Upper lobe of right lung (tissue), 1 donor: ENCODE measurements at places on chromosomes 12 and 14. TPM values are rescaled to one million over a fixed set of nuclear protein-coding genes. Genes with fewer than 3 reads are reported as not detected.
A peak's percentile ranks its signal among the peaks of the same experiment; 100 is the strongest.

The GUCY2C gene
- not detected for total RNA-seq

The ESR2 gene
- total RNA-seq, result 1.3 TPM

The ACACB gene
- 35.2 TPM for total RNA-seq

DNA sequence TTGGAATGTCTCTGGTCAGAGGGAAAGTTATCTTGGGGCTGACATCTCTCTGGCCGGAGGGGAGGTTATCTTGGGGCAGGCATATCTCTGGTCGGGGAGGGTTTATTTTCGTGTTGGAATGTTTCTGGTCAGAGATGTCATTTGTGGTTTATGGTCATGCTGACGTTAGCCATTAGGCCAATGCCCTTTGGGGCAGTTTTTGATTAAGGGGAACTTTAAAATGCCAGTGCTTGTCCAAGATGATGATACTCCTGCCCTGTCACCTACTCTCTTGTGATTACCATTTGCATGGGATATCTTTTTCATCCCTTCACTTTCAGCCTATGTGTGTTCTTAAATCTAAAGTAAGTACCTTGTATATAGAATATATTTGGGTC, 29.0 kb upstream of the A2M start:
- H3K4me3 ChIP-seq, result no peak overlapping the region
- no peaks in the 10 kb centered on the region for H3K27me3 ChIP-seq
- H3K4me1 ChIP-seq, result no peaks in the 10 kb centered on the region

DNA sequence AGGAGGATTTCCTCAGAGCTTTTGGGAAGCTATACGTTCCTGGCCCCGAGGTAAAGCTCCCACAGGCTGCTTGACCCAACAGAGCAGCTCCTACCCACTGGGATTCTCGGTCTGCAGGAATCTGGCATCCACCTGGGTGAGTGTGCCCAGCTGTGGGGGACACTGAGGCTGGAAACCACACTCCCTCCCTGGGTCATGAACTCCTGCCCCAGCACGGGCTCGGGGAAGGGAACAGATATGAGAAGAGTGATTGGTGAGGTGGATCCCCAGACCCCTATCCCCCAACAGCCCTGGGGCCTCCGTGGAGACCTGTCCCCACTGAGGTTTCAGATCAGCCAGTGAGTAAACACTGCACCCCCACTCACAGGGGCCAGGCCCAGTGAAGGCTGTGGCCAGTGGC, 3.3 kb downstream of the FAIM2 start:
- no peak for DNase-seq
- peaks cover 12% of the 10 kb centered on the region for H3K27me3 ChIP-seq
- H3K4me1 ChIP-seq, result no peaks in the 10 kb centered on the region
- H3K36me3 ChIP-seq, result no peaks in the 10 kb centered on the region
- no peak overlapping the region for H3K27ac ChIP-seq

DNA sequence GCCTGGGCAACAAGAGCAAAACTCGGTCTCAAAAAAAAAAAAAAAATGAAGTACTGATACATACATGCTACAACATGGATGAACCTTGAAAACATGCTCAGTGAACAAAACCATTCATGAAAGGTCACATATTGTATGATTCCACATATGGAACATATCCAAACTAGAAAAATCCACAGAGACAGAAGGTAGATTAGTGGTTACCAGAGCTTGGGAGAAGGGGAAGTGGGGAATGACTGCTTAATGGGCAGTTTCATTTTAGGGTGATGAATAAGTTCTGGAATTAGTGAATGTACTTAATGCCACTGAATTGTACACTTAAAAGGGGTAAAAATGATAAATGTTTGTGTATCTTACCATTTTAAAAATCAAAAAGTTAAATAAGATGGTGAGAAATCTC, 2.7 kb downstream of the ITGB7 start:
- H3K27ac ChIP-seq, result no peak overlapping the region
- no peak overlapping the region for H3K4me3 ChIP-seq
- DNase-seq, result no peak
- no peaks in the 10 kb centered on the region for H3K27me3 ChIP-seq
- peaks cover 19% of the 10 kb centered on the region for H3K4me1 ChIP-seq
- no peaks in the 10 kb centered on the region for H3K36me3 ChIP-seq

The NFE2 gene
- total RNA-seq, result 7.5 TPM

DNA sequence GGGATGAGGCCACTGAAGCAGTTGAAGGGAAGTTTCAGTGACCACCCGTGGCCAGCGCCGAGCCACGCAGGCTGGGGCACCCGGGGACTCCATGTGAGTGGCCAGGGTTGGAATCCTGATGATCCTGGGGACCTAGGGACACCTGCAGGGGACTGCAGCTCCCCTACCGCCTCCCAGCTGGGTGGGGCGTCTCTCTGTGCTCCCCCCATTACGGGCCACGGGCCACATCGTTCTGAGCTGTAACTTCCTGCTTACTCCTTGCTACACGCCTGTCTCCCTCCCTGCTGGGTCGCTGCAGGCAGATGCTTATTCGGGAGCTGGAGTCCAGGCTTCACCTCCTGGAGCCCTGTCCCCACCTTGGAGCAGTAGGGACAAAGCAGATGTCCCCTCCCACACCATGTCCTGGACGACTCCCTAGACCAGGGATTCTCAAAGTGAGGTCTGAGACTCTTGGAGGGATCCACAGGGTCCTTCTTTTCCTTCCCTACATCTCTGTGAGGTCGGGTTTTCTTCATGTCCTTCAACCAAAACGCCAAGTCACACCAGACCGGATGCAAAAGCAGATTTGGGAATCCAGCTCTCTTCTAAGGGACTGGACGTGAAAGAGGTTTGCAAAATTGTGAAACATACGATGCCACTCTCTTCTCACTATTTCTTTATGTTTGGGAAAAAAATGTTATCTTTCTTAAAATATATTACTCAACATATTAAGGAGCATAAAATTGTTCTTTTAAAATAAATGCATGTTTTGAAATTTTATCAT, 85.9 kb upstream of the NCOR2 start:
- no peak overlapping the region for H3K4me3 ChIP-seq
- H3K27me3 ChIP-seq, result no peaks in the 10 kb centered on the region
- H3K36me3 ChIP-seq, result no peaks in the 10 kb centered on the region
- DNase-seq, result no peak
- peak overlapping the region; percentile 30 for H3K27ac ChIP-seq
- peaks cover 21% of the 10 kb centered on the region for H3K4me1 ChIP-seq

DNA sequence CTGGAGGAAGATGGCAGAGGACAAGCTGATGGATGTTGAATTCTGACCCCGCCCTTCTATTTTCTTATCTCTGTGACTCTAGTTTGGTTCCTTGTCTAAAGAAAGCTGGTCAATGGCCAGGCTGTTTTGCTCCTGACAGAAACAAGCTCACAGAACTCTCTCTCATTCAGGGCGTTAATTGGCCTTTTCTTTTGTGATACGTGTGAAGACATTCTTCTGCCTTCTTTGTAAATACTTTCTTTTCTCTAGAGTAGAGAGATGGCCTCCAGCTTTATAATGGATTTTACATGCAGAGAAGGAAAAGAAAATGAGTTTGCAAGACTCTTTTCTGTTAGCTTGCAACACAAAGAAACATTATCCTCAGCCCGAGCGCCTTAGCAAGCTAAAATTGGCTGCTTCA, 492.2 kb upstream of the CCDC196 start:
- H3K27me3 ChIP-seq, result no peaks in the 10 kb centered on the region
- H3K4me1 ChIP-seq, result no peaks in the 10 kb centered on the region
- H3K36me3 ChIP-seq, result no peaks in the 10 kb centered on the region
- no peak for DNase-seq
- no peak overlapping the region for H3K27ac ChIP-seq
- no peak overlapping the region for H3K4me3 ChIP-seq

GRCh38 chr14:48738186-48738925, 847.8 kb downstream of the RPS29 start:
- no peaks in the 10 kb centered on the region for H3K27me3 ChIP-seq
- no peaks in the 10 kb centered on the region for H3K36me3 ChIP-seq
- H3K27ac ChIP-seq, result no peak overlapping the region
- no peaks in the 10 kb centered on the region for H3K4me1 ChIP-seq

The METTL1 gene
- total RNA-seq, result 26.9 TPM

The RTN1 gene
- 9.6 TPM for total RNA-seq

The ITGA7 gene
- total RNA-seq, result 14.7 TPM

- peaks cover 1% of the 10 kb centered on the region for H3K4me1 ChIP-seq
- no peaks in the 10 kb centered on the region for H3K36me3 ChIP-seq
- H3K27me3 ChIP-seq, result no peaks in the 10 kb centered on the region
- no peak overlapping the region for H3K27ac ChIP-seq
- H3K4me3 ChIP-seq, result no peak overlapping the region
Measured at GRCh38 chr14:90691627-90692026, 124.6 kb downstream of the TTC7B start.

- no peaks in the 10 kb centered on the region for H3K27me3 ChIP-seq
- DNase-seq, result no peak
- no peaks in the 10 kb centered on the region for H3K4me1 ChIP-seq
- no peak overlapping the region for H3K27ac ChIP-seq
Measured at GRCh38 chr12:63470161-63470560, 198.1 kb downstream of the DPY19L2 start.

DNA sequence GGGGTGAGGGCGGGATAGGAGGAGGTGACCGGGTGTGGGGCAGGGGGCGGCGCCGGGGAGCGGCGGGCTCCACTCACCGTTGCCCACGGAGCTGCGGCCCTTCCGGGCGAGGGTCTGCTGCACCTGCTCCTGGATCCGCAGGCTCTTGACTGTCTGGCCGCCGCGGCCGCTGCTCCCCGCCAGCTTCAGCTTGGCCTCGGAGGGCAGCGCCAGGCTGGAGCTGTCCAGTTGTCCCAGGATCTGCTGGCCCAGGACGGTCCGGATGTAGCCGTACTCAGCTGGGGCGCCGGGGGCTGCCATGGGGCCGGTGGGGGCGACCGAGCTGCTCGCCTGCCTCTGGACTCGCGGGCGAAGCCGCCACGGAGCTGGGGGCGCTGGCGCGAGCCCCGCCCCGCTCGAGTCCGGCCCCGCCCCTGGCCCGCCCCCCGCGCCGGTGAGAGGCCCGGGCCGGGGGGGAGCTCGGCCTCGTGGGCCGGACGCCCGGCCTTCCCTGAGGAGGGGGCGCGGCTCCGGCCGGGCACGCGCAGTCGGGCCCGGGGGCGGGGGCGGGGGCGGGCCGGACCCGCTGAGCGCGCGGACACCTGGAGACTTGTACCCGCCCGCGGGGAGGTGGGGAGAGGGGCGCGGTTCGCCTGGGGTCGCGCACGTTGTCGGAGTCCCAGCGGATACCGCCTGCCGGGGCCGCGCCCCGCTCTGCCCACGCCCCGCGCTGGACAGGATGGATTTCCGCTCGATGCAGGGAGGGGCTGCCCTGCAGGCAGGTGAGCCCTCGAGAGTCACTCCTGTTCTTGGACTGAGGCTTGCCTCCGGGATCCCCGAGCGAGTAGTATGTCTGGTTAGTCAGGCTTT, at the start of gene PKP2:
Gene PKP2, minus strand, starts transcription at position 346 of the 849 bp plus-strand sequence. Its CDS starts 46 bp downstream, at position 300.
- H3K27ac ChIP-seq, result no peak within 1 kb of the TSS
- peaks cover 18% of the 10 kb centered on the region for H3K4me1 ChIP-seq
- H3K27me3 ChIP-seq, result peaks cover 33% of the 10 kb centered on the region
- DNase-seq, result peak; percentile 82

GRCh38 chr12:7989827-7990491, 42.6 kb upstream of the FOXJ2 start:
- H3K27ac ChIP-seq, result peak overlapping the region; percentile 42
- no peaks in the 10 kb centered on the region for H3K36me3 ChIP-seq
- H3K4me3 ChIP-seq, result no peak overlapping the region
- no peaks in the 10 kb centered on the region for H3K27me3 ChIP-seq
- peak; percentile 85 for DNase-seq

DNA sequence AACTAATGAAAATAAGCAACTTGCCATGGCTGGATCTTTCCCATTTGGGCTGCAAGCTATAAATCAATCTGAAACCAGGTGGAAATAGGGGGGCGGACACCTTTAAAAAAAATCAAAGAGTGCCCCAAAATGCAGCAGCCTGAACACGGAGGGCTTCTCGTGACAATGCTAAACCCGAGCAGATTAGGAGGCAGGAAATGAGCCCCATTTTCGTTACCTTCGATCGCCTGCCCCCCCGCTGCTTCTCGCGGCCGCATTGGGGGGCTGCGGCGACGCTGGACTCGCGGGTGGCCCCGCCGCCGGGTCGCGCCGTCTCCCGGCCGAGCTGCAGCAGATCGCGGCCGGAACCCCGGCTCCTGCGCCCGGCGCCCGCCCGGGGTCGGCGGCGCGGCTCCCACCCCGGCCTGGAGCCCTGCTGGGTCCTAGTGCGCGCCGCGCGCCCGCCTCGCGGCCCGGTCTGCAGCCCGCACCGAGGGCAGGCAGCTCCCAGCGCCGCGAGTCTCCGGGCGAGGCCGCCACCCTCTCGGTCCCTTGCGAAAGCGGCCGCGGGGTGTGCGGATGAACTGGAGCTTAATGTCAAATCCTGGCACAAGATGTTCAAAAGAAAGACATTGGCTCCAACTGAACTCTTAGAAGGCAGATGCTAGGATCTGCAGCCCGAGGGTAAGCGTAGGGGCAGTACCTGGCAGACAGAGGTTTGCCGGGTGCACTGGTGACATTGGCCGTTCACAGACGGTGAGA, 201.9 kb upstream of the FOXN3 start:
- peaks cover 35% of the 10 kb centered on the region for H3K4me1 ChIP-seq
- H3K27me3 ChIP-seq, result no peaks in the 10 kb centered on the region
- H3K36me3 ChIP-seq, result no peaks in the 10 kb centered on the region
- H3K4me3 ChIP-seq, result peak overlapping the region; percentile 63
- DNase-seq, result peak; percentile 87

GRCh38 chr12:12622418-12622817, 10.7 kb downstream of the CREBL2 start:
- H3K4me1 ChIP-seq, result peaks cover under 1% of the 10 kb centered on the region
- no peak overlapping the region for H3K27ac ChIP-seq
- no peaks in the 10 kb centered on the region for H3K27me3 ChIP-seq

The SMCO2 gene
- total RNA-seq, result 0.38 TPM

GRCh38 chr12:3834774-3835173, 38.4 kb downstream of the PARP11 start:
- H3K27me3 ChIP-seq, result no peaks in the 10 kb centered on the region
- no peaks in the 10 kb centered on the region for H3K36me3 ChIP-seq
- H3K4me1 ChIP-seq, result no peaks in the 10 kb centered on the region
- no peak for DNase-seq

The TAS2R31 gene
- total RNA-seq, result 3.0 TPM

DNA sequence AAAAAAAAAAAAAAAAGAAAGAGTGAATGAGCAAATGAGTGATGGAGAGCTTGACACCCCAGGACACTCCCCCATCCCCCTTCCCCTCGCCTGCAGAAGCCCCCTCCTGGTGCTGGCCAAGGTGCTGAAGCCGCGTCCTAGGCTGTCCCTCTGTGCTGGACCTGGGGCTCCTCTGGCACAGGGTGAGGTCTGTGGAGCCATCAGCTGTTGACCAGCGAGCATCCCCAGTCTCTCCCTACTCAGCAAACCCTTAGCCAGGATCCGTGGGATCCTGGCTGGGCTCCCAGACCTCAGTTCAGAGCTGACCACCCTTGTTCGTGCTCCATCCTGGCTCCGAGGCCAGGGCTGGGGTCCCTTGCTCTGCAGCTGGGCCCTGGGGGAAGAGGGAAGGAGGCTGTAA, 5.4 kb upstream of the KIF26A start:
- DNase-seq, result peak; percentile 43
- H3K4me3 ChIP-seq, result no peak overlapping the region
- no peaks in the 10 kb centered on the region for H3K36me3 ChIP-seq
- H3K4me1 ChIP-seq, result peaks cover 23% of the 10 kb centered on the region

- peak; percentile 97 for DNase-seq
- peak within 1 kb of the TSS; percentile 81 for H3K4me3 ChIP-seq
- H3K27me3 ChIP-seq, result no peaks in the 10 kb centered on the region
- peak within 1 kb of the TSS; percentile 87 for H3K27ac ChIP-seq
- H3K4me1 ChIP-seq, result peaks cover 15% of the 10 kb centered on the region
Measured at GRCh38 chr14:89955745-89956660, at the start of gene TDP1. TDP1 (plus strand) TSS chr14:89955927; CDS start chr14:89963115, 7,188 bp downstream.
